ENCODE measurements at places on chromosomes 7 and 10.

- no peak for DNase-seq
Observed at GRCh38 chr10:35316218-35316967, 19.9 kb upstream of the CCNY start.

DNA sequence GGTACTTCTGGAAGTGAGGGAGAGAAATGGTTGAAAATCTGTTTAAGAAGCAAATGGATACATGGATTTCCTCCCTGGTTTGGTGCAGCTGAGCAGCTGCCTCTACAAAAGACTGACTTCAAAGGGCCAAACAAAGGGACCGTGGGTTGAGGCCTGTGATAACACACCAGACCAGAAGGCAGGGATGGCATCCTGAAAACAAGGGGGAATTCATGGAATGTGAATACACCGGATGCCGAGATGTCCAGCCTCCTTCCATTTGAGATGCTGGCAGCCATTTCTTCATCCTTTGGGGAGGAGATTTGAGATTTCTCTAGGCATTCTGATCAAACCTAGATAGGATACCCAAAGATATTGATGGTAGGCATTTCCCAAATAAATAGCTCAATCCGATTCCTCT, 36.9 kb downstream of the TAF3 start:
- no peak for DNase-seq

DNA sequence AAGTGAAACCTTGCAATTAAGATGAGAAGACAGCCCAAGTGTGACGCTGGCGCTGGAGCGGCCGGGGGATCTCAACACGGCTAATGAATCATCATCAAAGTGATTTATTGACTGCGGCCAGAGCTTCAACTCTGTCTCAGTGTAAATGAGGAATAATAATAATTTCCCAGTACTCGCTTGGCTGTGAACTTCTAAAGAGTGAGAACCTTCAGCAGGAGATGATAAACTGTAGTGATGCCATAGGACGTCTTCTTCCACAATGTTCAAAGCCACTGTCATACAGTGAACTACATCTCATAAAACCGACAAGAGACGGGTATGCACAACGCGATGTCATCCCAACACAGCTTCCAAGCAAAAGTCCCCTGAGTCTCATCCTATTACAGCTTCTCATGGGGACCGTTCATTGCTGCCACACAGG, 123.6 kb upstream of the NOBOX start:
- no peak for DNase-seq

DNA sequence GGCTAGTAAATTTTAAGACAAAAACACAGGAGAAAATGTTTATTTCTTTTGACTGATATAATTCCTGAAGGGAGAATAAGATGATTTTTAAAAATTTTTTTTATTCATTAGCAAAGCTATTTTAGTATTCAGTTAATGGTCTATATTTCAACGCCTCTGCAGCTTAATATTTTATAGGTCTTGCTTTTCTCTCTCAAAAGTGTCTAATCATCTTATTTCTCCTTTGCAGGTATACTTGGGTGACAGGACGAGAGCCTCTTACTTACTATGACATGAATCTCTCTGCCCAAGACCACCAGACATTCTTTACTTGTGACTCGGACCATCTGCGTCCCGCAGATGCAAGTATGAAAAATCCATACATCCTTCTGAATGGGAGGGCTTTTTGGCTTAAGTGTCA, 177.0 kb downstream of the ST7 start:
- no peak for DNase-seq

- no peak for DNase-seq
Observed at GRCh38 chr7:8490391-8491045, 57.1 kb downstream of the NXPH1 start.

- no peak for DNase-seq
Observed at GRCh38 chr10:69641261-69641980, 11.4 kb downstream of the FAM241B start.

- peak; percentile 84 for DNase-seq
Observed at GRCh38 chr10:132163278-132163765, 23.4 kb upstream of the DPYSL4 start.

- no peak for DNase-seq
Observed at GRCh38 chr10:132560241-132560731, 22.7 kb downstream of the INPP5A start.

GRCh38 chr10:22466763-22467334, 121.6 kb downstream of the SPAG6 start:
- DNase-seq, result no peak

- DNase-seq, result no peak
Observed at GRCh38 chr10:12906051-12906541, 95.4 kb downstream of the CCDC3 start.

GRCh38 chr10:119783665-119784027, 57.8 kb downstream of the INPP5F start:
- no peak for DNase-seq
